ENCODE measurements at places on chromosomes 6 and 20.

GRCh38 chr6:2197984-2198383, 47.4 kb downstream of the GMDS start:
- DNase-seq = no peak

DNA sequence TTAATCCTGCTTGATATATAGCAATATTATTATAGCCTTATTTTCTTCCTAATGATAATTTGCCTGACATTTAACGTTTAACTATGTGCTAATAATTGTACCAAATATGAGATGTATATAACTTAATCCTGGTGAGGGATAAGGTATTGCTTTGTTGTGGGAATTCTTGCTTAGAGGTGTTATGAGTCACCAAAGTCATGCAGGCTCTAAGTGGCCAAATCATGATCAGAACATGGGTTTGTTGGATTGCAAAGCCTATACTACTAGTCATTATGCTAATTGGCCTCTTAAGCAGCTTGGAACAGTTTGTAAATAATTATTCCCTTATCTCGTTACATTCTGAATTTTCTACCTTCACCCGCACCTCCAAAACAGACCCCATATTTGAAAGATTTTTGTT, 21.9 kb upstream of the C6orf141 start:
- DNase-seq = no peak

DNA sequence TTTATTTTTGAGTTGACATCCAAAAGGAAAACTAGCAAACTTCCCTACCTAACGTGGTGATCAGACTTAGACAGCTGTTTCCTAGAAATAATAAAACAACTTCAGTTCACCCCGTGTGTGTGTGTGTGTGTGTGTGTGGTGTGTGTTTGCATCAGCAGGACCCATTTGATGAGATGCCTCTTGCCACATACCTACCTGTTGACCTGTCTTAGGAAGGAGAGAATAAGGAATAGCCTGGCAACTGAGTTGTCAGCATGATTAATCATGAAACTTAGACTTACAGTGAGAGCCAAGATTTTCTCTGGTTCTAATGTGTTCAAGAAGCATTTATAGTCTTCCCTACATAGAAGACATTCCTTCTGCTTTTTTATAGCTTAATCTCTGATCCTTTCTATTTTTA, 16.1 kb upstream of the PBOV1 start:
- DNase-seq = no peak

- DNase-seq = no peak
These were observed 357.9 kb downstream of the FARS2 start for GRCh38 chr6:5619249-5619648.

DNA sequence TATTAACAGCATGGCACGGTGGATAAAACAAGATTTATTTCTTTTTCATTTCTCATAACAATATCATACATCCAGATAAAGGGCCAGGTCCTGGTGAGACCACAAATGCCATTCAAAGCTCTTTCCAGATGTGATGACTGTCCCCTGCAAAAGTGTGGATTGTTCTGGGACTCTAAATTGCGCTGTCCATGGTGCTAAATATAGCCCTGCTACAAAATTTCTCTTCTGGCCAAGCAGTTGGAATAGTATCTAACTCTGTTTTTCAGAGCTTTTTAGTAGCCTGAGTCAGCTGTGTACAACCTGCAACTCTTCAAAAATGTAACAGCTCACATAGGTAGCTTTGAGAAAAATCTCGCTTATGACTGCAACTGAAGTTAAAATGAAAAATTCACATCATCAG, 115.8 kb downstream of the MANEA start:
- peak; percentile 51 for DNase-seq

DNA sequence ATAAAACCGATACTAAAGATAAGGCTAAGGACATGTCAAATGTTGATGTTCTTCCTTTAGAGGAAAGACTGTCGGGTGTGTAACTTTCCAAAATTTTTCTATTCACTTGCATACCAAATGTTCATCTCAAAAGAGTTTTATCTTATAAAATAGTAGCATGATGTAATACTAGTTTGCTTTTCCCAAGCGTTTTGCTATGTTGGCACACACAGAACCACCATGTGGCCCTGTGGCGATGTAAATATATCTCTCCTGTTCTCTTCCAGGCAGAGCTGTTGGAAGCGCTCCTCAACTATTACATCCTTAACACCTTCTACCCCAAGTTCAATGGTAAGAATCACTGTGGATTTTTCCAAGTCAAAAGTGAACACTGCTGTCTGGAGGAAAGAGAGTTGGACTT, 26.5 kb downstream of the LBP start:
- no peak for DNase-seq

GRCh38 chr6:119308991-119309657, 40.4 kb downstream of the MAN1A1 start:
- DNase-seq = no peak

- no peak for DNase-seq
These were observed 900.0 kb downstream of the KIF16B start for GRCh38 chr20:15673206-15673605.

GRCh38 chr6:82144007-82144851, 103.3 kb downstream of the IBTK start:
- DNase-seq = no peak

GRCh38 chr6:34447910-34448309, 18.0 kb upstream of the PACSIN1 start:
- DNase-seq = peak; percentile 75

- no peak for DNase-seq
These were observed 10.2 kb downstream of the SENP6 start for GRCh38 chr6:75611702-75612375.

GRCh38 chr6:158032354-158032733, 50.7 kb downstream of the SYNJ2 start:
- no peak for DNase-seq

GRCh38 chr6:10886691-10887502, at the start of gene SYCP2L:
Gene SYCP2L, plus strand, starts transcription at chr6:10887052. Its CDS starts 75 bp downstream, at chr6:10887127.
- peak; percentile 95 for DNase-seq

DNA sequence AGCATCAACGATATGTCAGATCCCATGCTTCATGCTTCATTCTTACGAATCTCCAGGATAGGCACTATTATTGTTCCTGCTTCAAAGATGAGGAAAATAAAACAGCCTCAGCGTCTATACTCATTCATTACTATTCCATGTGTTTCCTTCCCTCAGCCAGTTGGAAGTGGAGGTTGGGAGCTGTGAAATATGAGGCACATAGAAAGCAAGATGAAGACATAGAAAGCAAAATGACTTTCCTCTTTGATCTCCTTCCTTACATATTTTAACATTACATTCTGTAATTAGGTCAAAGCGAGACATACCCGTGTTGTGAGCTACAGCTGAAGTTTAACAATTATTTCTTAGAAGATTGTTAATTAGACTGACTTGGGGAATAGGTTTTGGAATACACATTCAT, 125.4 kb downstream of the FYN start:
- no peak for DNase-seq
